ENCODE measurements at places on chromosomes 4 and X.

GRCh38 chr4:174091130-174091529, 192.3 kb downstream of the FBXO8 start:
- no peak for DNase-seq

DNA sequence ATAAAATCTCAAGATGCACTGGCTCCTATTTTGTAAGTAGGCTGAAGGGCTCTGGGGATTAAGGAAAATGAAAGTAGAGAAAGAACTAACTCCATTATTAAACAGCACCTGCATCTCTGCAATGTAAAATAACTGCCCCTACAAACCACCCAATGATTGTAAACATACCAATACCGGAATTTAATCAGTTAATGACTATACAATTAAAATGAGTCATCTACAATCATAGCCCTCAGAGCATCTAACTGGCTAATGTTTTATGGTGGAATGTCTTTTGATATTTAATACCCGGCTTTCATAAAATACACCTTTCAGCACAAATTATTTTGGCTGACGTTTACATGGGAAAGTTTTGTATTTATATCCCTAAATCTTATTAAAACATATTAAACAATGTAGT, 142.3 kb downstream of the PAPSS1 start:
- DNase-seq: no peak

DNA sequence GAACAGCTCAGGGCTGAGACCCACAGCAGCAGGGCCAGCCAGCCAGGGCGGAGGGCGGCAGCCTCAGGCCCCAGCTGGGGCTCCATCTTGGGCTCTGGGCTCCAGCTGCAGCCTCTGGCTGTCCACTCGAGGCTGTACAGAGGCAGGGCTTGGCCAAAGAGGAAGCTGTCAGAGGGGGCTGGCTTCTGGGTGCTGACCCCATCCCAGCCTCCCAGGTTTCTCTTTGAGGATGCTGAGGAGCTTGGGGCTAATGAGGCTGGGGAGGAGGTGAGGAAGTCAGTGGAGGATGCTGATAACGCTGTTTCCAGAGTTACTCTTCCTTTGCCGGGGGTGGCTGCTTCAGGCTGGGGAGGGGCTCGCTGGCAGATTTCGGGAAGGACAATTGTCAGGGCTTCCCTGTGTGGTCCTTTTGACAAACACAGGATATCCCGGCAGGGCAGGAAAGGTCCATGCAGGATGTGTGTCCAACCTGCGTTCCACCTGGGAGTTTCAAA, at the start of gene DIPK2B:
TSS of gene DIPK2B (minus strand) at position 136 of the 494 bp plus-strand sequence. CDS start at position 86, 50 bp downstream.
- no peak for DNase-seq

DNA sequence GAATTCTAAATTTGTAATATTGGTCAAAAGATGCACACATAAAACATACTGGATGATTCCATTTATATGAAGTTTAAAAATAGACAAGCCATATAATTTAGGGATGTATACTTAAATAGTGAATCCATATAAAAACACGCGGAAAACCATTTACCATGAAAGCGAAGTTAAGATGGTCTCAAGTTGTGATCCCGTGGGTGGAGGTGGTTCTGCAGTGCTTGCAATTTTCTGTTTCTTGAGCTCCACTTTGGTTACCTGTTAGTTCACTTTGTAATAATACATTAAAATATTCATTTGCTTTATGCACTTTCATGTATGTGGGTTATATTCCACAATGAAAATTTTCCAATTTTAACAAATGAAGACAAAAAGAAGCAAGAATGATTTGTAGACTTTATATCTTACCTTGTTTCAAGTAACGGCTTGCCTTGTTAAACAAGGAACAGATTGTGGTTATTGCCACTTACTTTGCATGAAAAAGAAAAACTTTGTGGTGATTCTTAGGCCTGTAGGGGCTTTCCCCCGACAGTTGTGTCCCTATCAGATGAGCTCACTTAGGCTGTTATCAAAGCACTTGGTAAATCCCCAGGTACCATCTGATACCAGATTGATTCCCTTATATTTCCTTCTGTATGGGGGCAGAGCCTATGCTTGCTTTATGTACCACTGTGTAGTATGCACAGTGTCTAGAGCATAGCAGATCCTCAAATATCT, 12.2 kb downstream of the UCP1 start:
- DNase-seq: no peak

DNA sequence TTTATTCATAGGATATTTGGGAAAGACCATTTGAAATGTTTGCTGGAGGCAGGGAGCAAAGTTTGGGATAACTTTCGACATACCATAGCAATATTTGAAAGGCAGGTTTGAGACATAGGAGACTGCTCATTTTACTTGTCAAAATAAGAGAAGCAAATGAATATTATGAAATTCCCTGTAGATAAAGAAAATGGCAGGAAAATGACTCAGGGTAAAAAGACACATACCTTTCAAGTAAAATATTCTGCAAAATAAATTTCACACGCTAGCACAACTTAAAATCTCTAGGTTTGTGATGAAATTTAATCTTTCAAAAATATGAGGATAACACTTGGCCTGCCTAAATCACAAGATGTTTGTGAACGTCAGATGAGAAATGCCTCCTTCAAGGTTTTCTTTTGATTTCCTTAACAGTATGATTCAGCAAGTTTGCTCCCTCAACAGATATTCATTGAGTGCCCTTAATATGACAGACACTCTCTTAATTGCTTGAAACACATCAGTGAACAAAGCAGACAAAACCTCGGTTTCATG, 6.6 kb downstream of the TMEM156 start:
- no peak for DNase-seq
